GM19239 (cell line): ENCODE measurements at places on chromosomes 1 and 21.

DNA sequence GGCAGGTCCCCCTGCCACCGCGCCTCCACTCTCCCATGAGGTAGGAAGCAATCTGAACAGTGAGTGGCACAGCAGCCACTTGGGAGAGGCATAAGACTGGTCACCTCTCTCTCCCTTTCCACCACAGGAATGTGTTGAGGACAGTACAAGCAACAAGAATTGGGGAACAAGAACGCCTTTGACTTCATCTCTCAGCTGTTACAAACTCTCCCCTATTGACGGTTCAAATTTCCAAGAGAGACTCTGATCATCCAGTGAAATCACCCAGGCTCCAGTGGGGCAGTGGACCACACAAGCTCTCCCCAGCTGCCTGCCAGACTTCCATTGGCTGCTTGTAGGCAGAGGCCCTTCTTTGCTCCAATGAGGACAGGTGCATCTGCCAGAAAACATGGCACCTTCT, 249.9 kb upstream of the JUN start:
- DNase-seq = no peak

- DNase-seq = no peak
These were observed 38.7 kb downstream of the PHC2 start for GRCh38 chr1:33392206-33392605.

GRCh38 chr1:94209982-94210381, 27.4 kb downstream of the ARHGAP29 start:
- DNase-seq = no peak

DNA sequence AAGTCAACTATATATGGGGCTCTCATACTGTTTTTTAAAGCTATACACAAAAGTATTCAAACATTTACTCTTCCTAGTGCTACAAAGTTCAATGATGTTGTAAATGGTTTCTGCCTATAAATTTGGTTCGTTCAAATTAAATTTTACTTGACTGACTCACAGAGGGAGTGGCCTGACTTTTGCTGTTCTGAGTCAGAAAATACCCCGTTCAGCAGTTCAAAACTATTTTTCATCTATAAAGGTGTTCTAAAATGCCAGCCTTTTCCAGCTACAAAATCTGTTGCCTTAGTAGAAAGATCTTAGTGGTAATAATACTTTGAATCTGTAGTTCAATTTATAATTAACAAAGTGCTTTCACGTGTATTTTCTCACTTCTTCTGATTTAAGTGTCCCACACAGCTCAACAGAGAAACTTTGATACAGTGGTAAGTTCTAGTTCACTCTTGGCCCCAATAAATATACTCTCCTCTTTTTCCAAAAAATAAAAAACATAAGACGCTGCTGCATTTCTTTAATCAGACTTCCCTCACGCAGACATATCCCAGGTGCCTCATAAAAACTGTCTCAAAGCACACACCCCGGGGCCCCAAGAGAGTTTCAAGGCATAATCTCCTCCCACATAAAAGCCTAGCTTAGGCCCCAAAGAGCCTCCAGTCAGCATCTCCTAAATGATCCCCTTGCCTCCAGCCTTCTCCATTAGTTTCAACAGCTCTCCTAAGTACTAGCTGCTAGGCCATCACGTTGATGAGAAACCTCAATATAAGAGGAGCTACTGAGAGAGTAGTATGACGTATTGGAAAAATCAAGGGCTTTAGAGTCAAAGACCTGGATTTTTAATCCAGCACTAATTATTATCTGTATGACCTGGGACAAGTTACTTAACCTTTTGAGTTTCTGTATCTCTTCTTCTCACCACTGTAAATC, 3.2 kb downstream of the PTP4A2 start:
- DNase-seq = no peak

DNA sequence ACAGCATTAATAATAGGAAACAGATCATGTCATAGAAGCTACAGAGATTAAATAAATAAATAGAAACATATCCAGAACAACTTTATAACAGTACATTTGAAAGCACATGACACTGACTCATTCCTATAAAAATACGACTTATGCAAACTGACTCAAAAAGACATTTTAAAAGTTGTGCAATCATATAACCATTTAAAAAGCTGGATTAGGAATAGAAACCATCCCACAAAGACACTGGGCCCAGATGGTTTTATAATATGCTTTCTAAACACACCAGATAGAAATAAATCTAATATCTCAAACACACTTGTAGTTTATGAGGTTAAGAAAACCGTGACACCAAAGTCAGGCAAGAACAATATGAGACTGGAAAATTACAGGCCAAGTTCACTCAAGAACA, 47.6 kb downstream of the MATN1 start:
- DNase-seq = no peak

DNA sequence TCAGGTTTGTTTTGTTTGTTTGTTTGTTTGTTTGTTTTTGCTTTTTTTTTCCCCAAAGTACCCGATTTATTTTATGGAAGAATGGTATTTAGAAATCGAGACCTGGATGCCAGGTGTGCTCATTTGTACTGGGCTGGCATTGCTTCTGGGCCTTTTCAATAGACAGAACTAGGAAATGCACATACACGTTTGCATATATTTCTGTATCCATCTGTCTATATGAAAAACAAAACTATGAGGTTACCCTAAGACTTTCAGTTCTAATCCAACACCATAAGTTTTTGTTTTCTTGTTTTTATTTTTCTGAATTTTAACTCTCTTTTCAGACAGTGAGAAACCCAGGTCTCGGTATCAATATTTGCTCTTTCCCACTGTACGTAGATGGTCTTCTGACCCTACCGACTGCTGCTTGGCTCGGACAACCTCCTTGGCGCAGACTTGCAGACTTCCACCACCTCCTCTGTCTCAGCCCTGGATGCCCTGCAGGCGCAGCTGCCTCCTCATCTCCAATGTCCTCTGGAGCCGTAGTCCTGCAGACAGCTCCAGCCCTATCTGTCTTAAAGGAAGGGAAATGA, 171.7 kb downstream of the NEK7 start:
- DNase-seq = no peak

DNA sequence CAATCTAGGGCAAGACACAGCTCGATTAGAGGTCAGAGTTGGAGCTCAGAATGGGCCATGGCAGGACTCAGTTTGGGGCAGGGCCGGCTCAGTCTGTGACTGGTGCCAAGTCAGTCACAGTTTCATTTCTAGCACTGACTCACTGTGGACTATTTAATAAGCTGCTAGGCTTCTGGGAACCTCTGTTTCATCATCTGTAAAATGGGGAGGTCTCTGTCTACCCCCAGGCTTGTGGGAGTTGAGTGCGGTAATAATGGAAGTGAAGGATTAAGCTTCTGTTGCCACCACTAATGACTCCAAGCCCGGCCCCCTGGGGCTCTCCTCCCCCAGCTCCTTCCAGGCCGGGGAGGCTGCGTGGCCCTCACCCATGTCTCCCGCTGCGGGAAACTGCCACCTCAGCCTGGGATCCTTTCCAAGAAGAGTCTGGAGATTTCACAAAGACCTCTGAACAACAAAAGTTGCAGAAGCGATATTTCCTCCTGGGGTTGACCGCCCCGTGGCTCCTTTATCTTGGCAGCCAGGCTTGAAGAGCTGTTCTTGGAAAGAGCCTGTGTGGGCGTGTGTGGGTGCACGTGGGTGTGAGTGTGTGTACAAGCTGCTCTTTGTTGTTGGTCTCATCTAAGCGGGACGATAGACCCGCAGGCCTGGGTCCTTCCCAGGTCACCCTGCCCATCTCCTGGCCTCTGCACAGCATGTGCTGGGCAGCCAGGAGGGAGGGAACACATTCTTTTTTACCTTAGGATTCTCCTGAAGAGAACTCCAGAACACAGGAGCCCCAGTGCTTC, 29.1 kb downstream of the KNCN start:
- DNase-seq = no peak

GRCh38 chr1:220808345-220809186, 21.9 kb downstream of the MTARC1 start:
- DNase-seq = no peak

DNA sequence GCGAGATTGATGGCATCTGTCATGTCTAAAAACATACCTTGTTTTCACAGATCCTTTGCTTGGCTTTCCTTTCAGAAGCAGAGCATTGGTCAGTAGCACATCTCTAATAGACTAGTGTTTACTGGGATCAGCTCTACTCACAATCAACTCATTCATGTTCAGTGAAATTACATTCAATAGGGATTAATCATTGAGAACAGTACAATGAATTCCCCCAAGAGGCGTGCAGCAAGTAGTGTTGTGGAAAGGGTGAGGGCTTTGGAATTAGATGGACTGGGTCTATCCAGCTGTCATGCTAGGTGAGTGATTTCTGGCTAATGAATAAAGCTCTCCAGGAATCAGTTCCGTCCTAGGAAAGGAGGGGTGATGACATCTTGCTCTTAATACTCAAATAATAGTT, 155.2 kb upstream of the COA6 start:
- DNase-seq = no peak

DNA sequence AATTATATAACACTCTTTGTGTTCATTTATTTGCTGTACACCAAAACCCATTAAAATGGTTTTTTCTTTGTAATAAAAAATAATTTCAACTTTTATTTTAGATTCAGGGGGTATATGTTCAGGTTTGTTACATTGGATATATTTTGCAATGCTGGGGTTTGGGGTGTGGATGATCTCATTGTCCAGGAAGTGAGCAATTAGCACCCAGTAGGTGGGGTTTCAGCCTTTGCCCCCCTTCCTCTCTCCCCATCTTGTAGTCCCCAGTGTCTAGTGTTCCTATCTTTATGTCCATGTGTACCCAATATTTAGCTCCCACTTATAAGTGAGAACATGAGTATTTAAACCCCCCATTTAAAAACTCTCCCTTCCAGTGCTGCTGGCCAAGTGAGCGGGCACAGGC, 184.6 kb downstream of the RHOU start:
- no peak for DNase-seq

- DNase-seq = no peak
These were observed 16.5 kb upstream of the ZMYM1 start for GRCh38 chr1:35062518-35063196.

- no peak for DNase-seq
These were observed 30.2 kb upstream of the CD101 start for GRCh38 chr1:116971258-116971860.

- no peak for DNase-seq
These were observed 14.9 kb downstream of the TMEM51 start for GRCh38 chr1:15168479-15168878.

DNA sequence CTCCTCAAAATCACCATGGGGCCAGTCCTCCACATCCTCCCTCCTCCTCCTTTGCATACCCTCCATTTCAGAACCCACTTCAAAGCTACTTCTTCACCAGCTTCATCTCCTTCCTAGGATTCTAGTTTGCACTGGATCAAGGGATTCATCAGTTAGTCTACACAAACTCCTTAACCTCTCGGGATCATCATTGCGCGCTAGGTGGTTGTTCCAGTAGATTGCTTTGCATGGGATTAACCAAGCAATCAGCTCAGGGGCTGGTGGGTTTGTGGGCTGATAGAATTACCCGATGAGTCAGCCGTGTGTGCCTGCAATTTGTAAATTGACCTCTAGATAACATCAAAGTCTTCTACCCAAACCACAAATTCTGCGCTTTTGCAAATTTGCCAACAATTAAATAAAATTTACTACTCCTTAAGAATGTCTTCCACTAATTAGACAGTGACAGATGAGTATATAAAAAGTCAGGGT, 7.7 kb downstream of the KANK4 start:
- DNase-seq = no peak

DNA sequence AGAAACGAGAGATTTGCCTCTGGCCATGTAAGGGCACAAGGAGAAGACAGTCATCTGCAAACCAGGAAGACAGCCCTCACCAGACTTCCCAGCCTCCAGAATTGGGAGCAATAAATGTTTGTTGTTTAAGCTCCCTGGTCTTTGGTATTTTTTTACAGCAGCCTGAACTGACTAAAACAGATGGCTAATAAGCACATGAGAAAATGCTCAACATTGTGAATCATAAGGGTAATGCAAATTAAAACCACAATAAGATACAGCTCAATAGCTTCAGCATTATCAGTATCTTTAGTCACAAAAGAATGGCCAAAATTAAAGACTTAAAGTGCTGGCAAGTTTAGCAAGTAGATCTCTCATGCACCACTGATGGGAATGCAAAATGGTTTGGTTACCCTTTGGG, 11.7 kb downstream of the UBE2G2 start:
- no peak for DNase-seq

DNA sequence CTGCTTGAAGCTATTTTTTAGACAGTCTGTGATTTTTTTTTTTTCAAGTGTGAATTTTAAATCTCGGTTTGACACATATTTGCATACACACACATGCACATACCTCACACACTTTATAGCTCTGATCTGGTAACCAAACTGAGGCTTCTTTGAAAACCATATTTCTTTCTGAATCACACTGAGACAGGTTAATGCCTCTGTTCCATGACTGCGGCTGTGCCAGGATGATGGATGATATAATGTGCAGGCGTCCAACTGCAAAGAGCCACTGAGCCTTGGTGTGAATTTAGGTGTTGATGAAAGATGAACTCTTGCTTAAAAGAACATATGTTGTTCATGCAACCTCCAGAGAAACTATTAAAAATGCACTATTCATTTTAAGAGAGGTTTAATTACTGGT, 504.0 kb upstream of the OLFM3 start:
- no peak for DNase-seq

- no peak for DNase-seq
These were observed 15.8 kb upstream of the SDHB start for GRCh38 chr1:17069452-17070162.

- DNase-seq = no peak
These were observed 162.3 kb upstream of the CAMK1G start for GRCh38 chr1:209421186-209421585.

- no peak for DNase-seq
These were observed 3.1 kb downstream of the IFNAR1 start for GRCh38 chr21:33327792-33328433.

- DNase-seq = peak; percentile 14
These were observed 41.0 kb downstream of the RXRG start for GRCh38 chr1:165403835-165404482.

- DNase-seq = no peak
These were observed 694 bp downstream of the ZBTB7B start for GRCh38 chr1:155003227-155003765.

DNA sequence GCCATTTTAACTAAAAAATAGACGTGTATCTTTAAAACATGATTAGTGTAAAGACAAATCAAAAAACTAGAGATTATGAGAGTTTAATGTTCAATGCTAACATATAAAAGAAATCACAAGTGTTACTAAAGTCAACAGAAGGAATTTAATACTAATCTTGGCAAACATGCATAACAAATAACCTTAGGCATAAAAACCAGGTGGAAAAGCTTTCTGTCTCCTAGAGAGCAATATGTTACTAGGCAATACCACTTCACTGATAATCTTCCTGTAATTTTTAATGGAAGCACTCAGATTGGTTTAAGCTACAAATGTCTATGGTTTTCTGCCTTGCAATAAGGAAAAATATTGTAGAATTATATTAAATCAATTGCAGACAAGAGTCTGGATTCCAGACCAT, 121.9 kb downstream of the NME7 start:
- no peak for DNase-seq

- no peak for DNase-seq
These were observed 49.6 kb downstream of the OSBPL9 start for GRCh38 chr1:51666478-51666877.

DNA sequence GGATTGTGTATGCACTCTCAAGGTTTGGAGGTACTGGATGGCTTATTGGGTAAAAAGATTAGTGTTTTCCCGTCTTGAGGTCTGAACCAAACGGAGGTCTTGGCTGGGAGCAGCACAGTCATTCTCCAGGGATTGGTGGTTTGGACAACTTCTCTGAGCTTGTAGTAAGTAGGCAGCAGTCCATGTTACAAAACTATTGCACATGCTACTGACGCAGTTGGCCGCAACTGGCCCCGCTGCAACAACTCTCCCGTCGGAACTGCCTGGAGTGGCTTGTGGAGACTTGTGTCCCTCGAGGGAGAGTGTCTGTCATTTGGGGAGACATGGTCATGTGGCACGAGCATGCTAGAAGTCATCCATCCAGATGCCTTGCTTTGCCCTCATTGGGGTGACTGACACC, 276.0 kb downstream of the TM2D1 start:
- DNase-seq = no peak
